ENCODE measurements at places on chromosomes 7 and 10.

DNA sequence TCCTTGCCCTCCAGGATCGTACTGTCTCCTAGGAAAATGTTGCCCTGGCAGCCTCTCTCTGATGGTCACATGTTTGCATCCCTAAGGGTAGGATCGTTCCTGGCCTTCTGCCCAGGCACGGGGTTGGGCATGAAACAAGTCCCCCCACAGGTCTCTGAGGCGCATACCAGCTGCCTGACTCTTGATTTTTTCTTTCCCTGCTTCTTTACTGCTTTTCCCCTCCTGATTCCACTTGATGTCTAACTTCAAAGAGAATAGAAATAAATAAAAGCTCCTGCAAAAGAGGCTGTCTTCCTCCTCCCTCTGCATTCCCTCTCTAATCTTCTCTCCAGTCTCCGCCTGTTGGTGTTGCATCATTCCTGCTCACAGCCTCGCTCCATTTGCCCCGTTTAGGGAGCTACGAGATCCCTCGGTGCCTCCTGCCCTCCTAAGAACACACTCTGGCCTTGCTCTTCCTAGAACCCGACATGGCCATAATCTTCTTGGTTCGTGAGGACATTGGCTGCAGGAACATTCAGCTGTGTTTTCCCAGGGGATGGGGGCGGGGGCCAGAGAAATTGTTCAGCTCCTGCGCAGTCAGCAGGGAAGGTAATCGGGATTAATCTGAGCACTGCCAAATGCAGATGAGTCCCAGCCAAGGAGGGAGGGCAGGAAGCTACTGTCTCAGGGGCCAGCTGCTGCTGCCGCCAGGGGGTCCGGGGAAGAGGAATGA is 26.0 kb downstream of the LEP start:
- DNase-seq = no peak

DNA sequence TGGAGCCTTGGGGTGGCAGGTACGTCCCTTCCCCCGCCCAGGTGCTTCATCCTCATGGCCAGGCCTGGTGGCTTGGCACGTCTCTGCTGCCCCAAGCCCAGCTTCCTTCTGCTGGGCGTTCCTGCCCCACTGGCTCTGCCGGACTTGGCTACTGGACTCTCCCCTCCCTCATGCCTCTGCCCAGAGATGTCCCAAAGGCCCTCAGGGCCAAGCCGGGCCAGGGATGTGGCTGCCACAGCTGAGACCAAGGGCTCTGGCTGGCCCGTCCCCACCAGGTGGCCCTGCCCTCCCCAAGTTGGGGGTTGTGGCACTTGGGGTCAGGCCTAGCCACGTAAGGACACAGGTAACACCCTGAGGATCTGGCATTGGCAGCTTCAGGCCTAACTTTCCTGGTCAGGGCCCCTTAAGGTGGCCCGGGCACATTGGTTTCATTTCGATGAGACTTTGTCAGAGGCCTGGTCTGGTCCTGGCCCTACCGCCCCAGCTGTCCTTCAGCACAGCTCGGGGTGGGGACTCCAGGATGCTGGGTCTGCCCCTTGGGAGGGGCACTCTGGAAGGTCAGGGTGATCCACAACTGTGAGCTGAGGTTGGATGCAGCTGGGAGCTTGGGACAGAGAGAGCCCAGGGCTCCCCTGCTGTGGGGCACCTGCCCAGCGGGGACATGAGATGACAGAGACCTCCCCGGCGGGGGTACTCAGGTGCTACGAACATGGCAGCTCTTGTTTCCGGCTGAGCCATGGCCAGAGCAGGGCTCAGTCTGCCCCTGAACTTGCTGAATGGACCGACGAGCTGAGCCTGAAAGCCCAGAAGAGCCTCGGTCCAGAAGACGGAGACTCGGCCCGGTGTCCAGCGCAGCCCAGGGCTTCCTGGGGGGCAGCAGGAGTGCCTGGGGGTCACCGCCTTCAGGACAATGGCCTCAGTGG is 2.9 kb downstream of the BHLHA15 start:
- DNase-seq = no peak

DNA sequence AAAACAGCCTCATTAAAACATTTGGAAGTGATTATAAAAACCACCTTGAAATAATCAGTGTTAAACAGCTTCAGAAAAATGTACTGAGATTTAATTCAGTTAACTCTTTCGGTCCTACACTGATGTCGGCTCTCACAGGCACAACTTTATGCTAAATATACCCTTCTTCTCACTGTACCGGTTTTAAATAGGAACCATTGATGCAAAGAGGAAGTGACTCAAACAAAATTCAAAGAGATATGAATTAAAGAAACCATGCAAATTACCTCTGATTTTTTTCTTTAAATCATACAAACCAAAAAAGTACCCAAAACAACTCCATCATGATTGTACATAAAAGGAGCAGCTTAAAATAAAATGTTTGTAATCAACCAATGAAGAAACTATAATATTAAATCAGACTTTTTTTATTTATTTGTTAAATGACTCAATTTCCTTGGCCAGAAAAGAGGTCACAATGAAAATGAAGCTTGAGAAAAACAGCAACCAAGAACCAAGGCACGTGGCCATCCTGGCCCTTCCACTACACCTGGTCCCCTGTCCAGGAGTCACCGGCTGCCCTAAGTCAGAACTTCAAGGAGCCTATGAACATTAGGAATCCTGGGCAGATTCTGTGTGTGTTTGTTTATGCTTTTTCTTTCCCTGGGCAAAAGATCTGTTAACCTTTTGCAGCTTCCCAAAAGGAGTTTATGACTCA is 73.0 kb upstream of the CABCOCO1 start:
- DNase-seq = no peak

GRCh38 chr10:17622061-17622460 is 4.9 kb upstream of the HACD1 start:
- no peak for DNase-seq

- no peak for DNase-seq
These were observed 113.3 kb downstream of the EBF3 start for GRCh38 chr10:129850790-129851189.

DNA sequence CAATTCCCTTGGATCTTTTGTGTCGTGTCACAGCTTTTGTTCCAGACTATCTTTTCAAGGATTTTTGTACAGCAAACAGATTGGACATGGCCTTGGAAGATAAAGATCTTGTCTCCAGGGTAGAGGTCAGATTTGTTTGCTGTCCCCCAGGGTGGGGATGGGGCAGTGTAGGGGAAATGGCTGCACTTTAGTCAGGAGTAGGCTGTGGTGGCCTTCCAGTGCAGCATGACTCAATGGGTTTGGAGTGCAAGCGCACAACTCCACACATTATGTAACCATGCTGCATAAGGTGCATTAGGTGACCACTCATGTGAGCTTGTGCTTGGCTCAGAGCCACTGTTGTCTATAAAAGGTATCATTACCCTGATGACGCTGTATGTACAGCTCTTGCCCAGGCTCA is 23.9 kb upstream of the ADAMTS14 start:
- no peak for DNase-seq

- no peak for DNase-seq
These were observed 767 bp upstream of the ADAM8 start for GRCh38 chr10:133277277-133277992.

- peak; percentile 28 for DNase-seq
These were observed 40.9 kb upstream of the ZNF32 start for GRCh38 chr10:43689618-43689954.

- no peak for DNase-seq
These were observed 54.6 kb downstream of the TBC1D12 start for GRCh38 chr10:94456942-94457341.

DNA sequence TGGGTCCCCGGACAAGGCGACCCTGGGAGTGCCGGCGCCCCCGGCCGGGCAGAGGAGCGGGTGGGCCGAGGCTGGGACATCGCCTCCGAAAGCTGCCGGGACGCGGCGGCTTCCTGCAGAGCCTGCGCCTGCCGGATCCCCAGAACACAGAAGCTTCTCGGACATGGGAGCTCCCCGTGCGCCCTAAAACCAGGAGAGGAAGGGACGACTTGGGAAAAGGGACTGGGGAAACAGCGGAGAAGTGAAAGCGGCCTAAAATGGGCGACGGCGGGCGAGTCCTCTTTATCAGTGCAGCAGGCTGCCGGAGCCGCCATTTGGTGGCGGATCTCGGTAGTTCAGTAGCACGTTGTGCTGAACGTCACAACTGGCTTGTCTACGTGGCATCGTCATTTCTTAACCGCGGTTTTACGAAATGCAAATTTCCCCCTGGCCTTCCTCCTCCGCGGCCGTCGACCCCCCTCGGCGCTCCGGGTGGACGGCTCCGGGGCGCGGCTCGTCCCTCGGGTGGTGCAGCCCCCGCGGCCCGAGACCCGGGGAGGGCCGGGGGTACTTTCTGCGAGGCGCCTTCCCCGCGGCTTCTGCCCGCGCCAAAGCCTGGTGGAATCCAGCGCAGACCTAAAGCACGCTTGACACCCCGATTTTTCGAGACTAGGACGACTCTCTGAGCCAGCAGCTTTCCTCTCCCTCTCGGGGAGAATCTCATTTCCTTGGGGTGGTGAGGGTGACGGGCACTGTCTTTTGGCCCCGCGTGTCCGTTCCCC is 9.9 kb upstream of the SPAG6 start:
- peak; percentile 84 for DNase-seq

All from CD4-positive, alpha-beta T cell treated with Interleukin-10 for 1 hour (primary cell).